ENCODE measurements at places on chromosomes 2 and 18. TPM values are rescaled to one million over a fixed set of nuclear protein-coding genes. Genes with fewer than 3 reads are reported as not detected.

Gene TPO
- total RNA-seq, result not detected

Gene SLC9A4
- 0.07 TPM for total RNA-seq

Gene SRBD1
- total RNA-seq, result 13.4 TPM

Gene EFHD1
- total RNA-seq, result 2.0 TPM

Gene SERPINB10
- not detected for total RNA-seq

Gene TFCP2L1
- total RNA-seq, result 50.5 TPM

Gene NT5C1B
- not detected for total RNA-seq

Gene FOXD4L1
- total RNA-seq, result 0.40 TPM

Gene C2orf80
- not detected for total RNA-seq

All from mammary epithelial cell (primary cell).